ENCODE measurements at places on chromosomes 1 and 21.

DNA sequence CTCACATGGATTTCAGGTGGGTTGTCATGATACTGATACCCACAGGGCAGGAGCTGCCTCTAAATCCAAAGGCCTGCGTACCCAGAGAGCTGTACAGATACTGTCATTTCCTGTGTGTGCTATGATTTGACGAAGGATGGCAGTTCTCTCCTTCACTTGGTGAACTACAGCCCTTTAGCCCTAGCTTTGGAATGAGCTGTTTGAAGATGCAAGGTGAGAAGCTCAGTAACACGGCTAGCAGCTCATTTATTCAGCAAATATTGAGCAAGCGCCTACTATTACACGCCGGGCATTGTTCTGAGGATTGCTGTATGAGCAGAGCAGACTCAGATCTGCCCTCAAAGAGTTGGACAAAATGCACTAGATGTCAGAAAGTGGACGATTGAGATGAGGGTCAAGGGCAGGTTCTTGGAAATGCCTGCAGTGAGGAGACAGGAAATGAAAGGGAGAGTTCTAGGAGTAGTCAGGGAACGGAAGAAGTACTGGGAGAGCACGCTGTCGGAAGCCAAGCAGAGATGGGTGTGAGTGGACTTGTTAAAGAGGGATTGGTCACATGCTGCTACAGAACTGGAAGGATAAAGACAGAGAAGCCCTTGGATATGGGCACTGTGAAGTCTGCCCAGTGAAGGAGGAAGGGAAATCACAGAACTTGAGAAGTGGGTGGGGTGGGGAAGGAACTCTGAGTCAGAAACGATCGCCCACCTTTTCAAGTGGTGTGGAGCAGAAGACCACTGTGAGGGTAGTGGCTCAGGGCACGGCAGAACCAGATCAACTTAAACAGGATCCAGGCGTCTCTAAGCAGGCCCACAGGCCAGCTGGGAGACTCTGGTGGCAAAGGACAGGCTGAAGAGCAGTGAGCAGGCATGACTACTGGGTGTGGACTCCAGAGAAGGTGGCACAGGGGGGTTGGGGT lies 7.1 kb downstream of the PTGFRN start:
- no peak for DNase-seq

GRCh38 chr1:160756849-160757201 lies 17.8 kb downstream of the SLAMF7 start:
- DNase-seq: no peak

DNA sequence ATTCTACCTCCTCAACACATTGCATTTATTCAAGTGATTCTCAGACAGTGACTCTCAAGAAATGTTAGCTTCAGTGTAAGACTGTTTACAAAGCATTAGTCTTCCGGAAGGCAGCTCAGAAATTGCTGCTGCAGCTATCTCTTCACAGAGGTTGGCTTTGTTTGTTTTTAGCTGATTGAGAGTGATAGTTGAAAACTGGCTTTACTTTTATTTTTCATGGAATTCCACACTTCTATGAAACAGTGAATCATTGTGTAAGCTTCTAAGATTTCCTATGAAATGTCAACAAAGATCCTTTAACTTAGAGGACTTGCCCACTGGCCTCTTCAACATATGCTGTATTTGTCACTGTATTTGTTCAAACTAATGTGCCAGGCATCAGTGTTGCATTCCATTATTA lies 121.3 kb downstream of the TNNI3K start:
- peak; percentile 19 for DNase-seq

- DNase-seq: no peak
Measured at GRCh38 chr1:222813866-222814535, 838 bp upstream of the DISP1 start.

GRCh38 chr1:59295618-59296017 lies 1.3 kb upstream of the FGGY start:
- no peak for DNase-seq

GRCh38 chr1:113103048-113103447 lies 30.1 kb downstream of the LRIG2 start:
- no peak for DNase-seq

GRCh38 chr1:25653558-25653957 lies 37.0 kb downstream of the MAN1C1 start:
- DNase-seq: no peak

DNA sequence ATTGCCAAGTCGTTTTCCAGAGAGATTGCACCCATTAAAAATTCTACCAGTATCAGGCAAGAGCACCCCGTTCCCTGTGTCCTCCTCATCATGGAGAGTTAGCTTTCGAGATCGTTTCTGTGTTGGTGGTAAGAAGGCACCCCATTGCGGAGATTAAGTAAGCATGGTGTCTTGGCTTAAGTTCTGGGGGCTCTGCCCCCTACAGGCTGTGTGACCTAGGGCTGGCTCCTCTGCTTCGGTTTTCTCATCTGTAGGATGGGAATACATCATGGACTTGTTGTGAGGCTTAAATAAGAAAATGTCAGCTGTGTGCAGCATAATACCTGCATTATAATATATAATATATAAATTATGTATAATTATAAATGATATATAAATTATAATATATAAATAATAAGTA lies 36.8 kb upstream of the TENT5C start:
- no peak for DNase-seq

DNA sequence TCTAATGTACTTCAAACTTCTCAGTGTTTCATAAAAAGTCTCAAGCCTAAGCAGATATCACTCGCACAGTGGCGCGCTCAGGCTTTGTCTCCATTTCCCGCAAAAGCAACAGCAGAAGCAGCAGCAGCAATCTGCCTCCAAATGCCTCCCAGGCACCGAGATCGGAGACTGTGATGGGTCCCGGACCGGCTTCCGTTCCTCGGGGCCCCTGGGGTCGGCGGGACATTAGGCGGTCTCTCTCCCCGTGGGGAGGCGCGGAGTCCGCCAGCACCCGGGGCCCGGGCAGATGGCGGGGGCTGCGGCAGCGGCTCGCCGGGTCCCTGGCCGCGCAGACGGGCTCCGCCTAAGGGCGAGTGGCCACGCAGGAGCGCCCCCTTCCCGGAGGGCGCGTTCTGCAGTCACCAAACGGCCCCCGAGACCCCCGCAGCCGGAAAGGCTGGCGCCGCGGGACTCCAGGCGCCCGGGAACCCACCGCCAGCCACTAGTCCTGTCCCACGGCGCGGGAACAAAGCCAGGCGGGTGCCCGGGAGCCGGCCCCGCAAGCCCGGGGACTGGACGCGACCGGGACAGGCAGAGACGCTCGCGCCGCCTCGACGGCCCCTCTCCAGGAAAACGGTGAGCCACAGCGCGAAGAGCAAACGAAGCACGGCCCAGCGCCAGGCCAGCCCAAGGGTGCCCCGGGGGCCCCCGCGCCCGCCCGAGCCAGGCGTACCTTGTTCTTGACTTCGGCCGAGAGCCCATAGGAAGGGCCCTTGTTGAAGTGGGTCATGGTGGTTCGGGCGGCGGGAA lies 590 bp downstream of the CNN3 start:
- DNase-seq: no peak
